ENCODE measurements at places on chromosomes 5 and 9.
A peak's percentile ranks its signal among the peaks of the same experiment; 100 is the strongest.

- peak; percentile 87 for DNase-seq
These were observed 606 bp downstream of the EEIG1 start for GRCh38 chr9:127980060-127980705.

GRCh38 chr5:53603009-53603687 is 42.7 kb downstream of the NDUFS4 start:
- no peak for DNase-seq

GRCh38 chr5:133581918-133582317 is 30.4 kb downstream of the FSTL4 start:
- peak; percentile 19 for DNase-seq

DNA sequence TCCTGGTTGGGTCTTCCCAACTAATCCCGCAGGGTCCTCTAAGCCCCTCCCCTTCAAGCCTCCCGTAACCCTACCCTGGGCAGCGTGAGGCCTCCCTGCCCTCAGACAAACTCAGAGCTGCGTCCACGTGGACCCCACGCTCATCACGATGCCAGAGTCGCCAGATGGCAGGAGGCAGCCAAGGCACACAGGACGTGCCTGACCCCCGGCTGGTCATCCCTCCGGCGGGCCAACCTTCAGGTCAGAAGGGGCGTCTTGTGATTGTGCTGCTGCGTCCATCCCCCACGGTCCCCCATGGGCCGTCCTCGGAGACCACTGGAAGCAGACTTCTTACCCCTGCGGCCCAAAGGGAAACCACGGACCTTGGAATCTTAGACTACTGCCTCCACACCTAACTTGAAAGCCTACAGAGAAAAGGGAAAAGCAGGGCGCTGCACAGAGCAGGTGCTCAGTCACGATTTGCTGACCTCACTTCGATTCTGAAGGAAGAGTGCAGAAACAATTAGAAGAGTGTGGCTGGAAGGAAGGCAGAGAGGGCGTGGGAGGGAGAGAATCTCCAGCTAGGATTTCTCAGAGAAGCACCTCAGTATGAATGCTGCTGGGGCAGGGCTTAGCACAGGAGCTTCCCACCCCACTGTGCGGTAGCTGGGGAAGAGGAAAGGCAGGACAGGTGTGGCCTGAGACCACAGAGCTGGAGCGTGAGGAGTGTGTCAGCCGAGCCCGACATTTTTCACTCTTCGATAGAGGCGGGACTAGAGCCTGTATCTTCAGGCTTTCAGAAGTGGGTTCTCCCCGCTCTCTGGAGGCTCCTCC is 174.8 kb downstream of the ERCC6L2 start:
- no peak for DNase-seq

DNA sequence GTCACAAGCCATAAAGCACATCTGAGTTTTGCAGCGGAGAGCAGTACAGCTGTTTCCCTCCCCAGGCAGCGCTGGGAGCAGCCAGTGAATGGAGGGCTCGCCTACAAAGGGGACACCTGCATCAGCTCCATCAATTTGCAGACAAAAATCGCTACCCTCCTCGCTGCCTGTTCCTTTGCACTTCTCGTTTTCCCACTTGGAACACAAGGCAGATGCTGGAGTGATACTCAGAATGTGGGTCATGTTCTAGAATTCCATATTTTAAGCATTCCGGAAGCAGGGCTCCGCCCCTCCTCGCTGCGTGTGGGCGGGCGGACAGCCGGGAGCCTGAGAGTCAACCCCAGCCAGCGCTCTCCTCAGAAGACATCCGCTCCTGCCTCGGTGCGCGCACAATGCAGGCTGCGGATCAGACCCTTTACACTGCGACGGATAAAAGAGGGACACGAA is 92.1 kb downstream of the LMNB1 start:
- DNase-seq, result peak; percentile 37

- no peak for DNase-seq
These were observed 329.2 kb upstream of the PRR16 start for GRCh38 chr5:120134944-120135343.

DNA sequence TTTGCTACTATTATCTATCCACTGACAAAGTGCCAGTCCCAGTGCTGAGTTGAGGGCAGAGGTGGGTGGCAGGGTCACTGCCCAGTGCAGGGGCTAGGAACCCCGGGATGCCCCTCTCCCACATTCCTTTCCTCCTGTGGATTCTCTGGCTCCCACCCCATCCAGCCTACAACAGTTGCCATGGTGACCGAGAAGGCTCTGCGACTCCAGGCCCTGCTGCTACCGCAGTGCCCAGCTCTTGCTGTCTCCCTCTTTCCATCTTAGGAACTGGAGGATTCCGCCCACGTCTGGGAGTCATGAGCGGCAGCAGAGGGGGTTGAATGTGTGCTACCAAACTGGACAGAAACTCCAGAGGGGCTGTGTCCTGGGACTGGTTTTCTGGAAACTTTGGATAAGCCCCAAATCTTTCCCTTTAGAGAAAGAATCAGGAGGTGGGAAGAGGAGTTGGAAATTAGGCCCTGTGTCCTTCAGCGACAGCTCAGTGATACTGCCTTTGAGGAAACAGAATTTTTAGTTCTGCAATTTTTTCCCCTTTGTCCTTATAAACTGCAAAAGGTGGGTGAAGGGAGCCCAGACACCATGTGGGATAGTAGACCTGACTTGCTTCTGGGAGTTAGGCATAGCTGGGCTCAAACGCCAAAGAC is 20.7 kb upstream of the C5orf47 start:
- DNase-seq, result no peak

- DNase-seq, result no peak
These were observed 639 bp downstream of the AMACR start for GRCh38 chr5:34007201-34007620.

DNA sequence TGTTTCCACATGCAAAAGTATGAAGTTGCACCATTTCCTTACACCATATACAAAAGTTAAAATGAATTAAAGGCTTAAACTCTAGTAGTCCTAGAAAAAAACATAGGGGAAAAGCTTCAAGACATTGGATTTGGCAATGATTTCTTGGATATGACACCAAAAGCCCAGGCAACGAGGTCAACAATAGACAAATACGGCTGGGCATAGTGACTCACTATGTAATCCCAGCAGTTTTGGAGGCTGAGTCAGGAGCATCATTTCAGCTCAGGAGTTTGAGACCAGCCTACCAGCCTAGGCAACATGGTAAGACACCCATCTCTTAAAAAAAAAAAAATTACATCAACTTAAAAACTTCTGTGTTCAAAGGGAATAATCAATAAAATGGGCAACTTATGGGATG is 30.9 kb upstream of the SREK1 start:
- no peak for DNase-seq

- no peak for DNase-seq
These were observed 64.6 kb downstream of the ABLIM3 start for GRCh38 chr5:149205625-149206523.

DNA sequence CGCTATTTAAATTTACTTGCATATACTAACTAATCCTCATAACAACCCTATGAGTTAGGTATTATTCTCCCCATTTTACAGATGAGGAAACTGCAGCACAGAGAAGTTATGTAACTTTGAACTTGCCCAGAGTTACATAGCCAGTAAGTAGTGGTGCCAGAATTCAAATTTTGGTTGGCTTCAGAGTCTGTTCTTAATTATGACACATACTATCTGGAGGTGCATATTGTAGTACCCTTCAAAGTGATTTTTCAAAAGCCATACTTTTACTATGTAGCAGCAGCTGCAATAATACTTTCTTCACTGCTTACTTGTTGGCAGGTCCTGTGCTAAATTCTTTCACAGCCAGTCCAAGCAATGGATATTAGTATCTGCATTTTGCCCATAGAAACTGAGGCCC is 16.4 kb downstream of the MAN2A1 start:
- no peak for DNase-seq

GRCh38 chr9:137988701-137989100 is 111.1 kb downstream of the CACNA1B start:
- DNase-seq, result no peak

- DNase-seq, result no peak
These were observed 155.1 kb upstream of the OTULINL start for GRCh38 chr5:14426521-14426920.

DNA sequence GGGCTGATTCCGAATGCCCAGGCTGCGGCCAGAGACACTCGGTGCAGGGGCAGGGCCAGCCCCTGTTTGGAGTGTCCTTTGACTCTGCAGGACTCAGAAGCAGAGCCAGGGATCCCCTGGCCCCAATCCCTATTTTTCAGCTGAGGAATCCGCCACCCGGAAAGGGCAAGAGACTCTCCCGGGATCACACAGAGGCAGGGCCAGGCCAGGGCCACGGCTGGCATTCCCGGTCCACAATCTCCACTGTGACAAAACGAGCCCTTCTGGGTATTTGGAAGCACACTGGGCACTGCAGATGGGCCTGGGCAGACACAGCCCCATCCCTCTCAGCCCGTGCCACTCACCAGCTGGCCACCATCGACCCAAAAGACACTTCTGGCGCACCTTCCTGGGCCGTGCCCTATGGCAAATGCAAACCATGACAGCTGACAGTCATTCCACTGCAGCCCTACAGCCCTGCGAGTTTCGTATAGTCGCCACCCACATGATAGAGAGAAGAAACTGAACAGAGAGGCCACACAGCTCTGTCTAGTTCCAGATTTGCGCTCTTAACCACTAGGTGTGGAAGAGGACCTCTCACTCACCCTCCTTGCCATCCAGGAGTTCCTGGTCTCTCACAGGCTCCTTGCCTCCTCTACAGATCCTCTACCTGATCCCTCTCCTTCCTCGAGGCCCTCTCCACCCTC is 13.3 kb downstream of the NR5A1 start:
- no peak for DNase-seq

GRCh38 chr5:68182534-68182933 is 33.0 kb upstream of the PIK3R1 start:
- no peak for DNase-seq

GRCh38 chr9:113603048-113603375 is 139.5 kb downstream of the RGS3 start:
- DNase-seq, result no peak

GRCh38 chr5:111385970-111386831 is 126.1 kb downstream of the STARD4 start:
- DNase-seq, result peak; percentile 81

GRCh38 chr5:100683881-100684280 is 148.7 kb downstream of the FAM174A start:
- DNase-seq, result no peak

DNA sequence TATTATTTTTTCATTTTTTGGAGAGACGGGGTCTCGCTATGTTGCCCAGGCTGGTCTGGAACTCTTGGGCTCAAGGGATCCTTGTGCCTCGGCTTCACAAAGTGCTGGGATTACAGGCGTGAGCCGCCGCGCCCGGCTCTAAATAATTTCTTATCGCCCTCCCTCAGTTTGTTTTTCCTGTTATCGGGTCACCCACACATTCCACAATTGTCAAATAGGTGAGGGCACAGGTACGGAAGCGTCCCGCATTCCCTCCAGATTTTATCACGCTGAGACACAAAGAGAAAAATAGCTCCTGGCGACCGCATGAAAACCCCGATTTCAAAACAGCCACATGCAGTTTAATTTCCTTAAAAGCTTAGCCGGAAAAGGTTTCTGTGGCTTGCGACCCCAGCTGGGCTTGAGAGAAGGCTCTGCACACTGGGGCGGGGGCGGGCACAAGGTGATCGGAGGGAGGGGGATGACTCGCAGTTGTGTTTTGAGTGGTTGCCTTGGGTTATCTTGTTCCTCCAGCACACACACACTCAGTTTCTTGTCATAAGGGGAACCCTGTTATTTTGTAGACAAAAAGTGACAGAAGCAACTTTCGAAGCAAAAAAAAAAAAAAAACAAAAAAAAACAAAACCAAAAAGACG is 717 bp upstream of the IQGAP2 start:
- no peak for DNase-seq

DNA sequence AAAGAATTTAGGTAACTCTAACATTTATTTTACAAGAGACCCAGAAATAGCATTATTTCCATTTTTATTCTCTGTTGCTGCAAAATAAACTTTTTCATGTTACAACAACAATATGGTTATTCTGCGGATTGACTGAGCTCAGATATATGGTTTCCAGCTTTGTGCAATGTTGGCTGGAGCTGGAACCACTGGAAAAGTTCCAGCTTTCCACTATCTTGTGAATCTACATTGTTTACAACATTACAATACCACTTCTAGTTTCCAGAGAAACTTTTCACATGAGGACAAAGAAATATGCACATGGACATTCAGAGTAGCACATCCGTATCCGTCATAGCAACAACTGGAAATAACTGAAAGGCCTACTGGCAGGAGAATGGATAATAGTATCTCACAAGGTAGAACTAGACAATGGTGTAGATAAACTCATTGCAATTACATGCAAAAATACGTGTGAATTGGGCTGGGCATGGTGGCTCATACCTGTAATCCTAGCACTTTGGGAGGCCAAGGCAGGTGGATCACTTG is 436.1 kb upstream of the ADAMTS16 start:
- DNase-seq, result no peak

DNA sequence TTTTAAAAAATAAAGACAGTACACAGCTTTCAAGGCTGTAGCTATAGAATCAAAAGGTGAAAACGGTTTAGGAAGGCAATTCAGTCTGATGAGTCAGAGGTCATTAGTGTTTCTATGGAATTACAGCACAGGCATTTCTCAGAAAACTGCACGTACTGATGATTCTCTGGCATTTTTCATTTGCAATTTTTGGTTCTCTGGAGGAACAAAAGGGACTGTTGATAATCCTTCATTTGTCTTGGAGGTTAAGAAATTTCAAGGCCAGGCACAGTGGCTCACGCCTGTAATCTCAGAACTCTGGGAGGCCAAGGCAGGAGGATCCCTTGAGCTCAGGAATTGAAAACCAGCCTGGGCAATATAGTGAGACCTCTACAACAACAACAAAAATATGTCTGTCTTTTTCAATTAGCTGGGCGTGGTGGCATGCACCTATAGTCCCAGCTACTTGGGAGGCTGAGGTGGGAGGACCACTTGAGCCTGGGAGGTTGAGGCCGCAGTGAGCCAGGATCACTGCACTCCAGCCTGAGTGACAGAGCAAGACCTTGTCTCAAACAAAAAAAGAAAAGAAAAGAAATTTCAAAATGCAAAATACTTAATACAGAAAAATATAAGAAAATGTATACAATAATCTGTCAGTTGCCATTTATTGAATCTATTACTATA is 27.3 kb downstream of the NR6A1 start:
- no peak for DNase-seq

- peak; percentile 93 for DNase-seq
These were observed at the start of gene TLX3 for GRCh38 chr5:171308453-171309275. TSS of gene TLX3 (plus strand) at chr5:171309248. CDS start at chr5:171309366, 118 bp downstream.

DNA sequence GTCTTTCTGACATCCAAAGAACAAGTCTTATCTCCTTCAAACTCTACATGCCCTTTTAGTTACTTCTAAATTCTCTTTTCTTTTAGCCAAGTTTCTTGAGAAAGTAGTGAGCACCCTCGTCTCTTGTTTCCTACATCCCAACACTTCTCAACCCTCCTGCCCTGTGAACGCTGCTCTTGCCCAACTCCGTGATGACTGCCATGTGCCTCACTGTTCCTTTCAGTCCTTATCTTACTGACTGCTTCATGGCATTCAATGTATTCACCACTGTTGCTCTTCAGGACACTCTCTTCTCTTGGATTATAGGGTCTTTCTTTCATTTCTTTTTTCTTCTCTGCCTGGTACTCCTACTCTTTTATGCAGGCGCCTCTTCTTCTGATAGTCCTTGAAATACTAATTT is 14.8 kb downstream of the C9 start:
- no peak for DNase-seq

- DNase-seq, result no peak
These were observed 1.7 kb upstream of the KLHL3 start for GRCh38 chr5:137737349-137738131.

Measured in NCI-H2171 treated with DMSO at 0.1 percent for 48 hours (cell line).